ENCODE measurements at places on chromosomes 7 and 10.

GRCh38 chr7:18541181-18541870, 45.8 kb downstream of the HDAC9 start:
- DNase-seq = no peak

DNA sequence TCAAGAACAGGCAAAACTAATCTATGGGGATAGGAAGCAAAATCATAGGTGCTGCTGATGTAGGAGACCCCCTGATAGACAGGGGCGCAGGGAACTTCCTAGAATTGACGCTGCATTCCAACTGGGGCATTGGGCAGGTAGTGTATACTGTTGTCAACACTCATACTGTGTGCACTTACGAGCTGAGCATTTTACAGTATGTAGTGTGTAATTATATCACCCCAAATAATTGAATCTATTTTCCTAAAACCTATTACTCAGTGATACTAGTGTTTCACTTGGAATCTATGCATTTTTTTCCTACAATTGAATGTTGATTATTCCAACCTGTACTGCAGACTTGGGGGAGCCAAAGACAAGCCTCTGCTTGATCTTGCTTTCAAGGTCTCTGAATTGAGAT, 207.0 kb upstream of the PRKCQ start:
- DNase-seq = no peak

DNA sequence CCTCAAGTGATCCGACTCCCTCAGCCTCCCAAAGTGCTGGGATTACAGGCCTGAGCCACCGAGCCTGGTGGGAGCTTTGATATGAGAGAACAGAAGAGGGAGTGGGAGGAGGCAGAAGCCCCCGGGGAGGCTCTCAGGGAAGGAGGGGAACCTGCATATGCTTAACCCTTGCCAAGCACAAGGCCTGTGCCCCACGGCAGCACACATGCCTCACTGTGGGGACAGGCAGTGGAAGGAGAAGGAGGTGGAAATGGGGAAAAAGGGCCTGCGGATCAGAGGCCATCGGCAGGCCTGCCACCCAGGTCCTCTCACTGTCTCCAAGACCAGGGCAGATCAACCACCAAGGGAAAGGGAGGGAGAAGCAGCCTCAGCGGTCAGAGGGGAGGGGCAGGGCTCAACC, 7.2 kb upstream of the GRID1 start:
- DNase-seq = no peak

- DNase-seq = no peak
Measured at GRCh38 chr10:113297226-113297625, 255.6 kb upstream of the HABP2 start.

GRCh38 chr7:31119249-31119648, 67.1 kb downstream of the ADCYAP1R1 start:
- DNase-seq = no peak

- no peak for DNase-seq
Measured at GRCh38 chr10:99943908-99944307, 65.8 kb downstream of the DNMBP start.

DNA sequence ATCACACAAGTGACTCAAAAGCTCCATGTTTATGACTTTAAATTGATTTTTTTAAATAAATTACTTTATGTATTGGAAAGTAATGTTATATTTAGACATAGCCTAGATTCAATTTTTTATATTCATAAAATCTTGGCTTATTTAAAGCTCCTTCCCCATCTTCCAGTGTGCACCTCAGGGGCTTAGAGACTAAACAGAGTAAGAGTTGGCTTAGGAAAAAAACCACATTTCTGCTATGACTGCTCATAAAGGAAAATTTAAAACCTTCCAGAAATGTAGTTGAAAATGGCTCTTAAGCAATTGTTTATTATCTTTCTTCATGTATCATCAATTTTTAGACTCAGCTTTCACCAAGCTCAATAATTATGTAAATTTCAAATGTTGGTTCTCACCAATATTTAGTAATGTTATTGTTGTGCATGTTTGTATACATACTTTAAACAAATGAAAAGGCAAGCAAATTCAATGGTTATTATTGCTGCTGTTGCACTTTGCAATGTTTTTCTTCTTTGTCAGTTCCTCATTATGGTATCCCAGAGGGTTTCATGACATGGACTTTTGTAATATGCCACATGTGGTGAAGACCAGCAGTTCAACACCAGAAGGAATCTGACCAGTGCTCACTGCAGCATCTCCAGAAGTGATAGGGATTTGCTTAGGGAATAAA, 700.1 kb upstream of the ANKRD30A start:
- no peak for DNase-seq
